ENCODE measurements at places on chromosomes 3 and 15.

- no peak for DNase-seq
These were observed at the start of gene LYZL4 for GRCh38 chr3:42410370-42411131. Gene LYZL4, minus strand, starts transcription at chr3:42410610. Its CDS starts 3,359 bp downstream, at chr3:42407251.

DNA sequence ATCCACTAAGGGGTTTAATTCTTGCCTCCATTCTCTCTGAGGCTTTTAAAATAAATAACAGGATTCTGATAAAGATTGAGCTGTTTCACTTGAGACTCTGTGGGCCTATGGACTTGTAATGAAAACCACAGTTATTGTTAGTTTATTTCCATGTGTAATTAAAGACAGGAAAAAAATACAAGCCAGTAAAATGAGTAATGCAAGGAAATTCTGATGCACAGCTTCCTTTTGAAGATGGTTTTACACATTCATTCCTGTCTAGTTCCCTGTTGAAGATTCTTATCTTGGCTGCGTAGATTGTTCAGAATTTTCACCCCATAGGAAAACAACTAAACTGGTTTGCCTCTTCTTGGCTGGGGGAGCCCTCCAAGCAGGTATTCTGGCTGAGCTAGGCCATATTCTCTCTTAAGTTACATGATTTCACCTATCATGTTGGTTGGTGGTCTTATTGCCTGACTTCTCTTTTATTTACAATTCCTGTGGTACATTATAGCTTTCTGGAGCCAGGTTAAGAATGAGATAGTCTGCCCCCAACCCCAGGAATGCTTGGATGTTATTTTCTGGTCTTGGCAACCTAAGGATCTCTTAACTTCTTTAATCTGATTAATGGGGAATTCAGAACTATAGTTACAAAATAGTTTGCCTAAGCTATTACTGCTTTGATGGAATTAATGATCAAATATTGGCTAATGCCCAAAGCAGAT, 67.6 kb downstream of the MITF start:
- DNase-seq, result peak; percentile 40

DNA sequence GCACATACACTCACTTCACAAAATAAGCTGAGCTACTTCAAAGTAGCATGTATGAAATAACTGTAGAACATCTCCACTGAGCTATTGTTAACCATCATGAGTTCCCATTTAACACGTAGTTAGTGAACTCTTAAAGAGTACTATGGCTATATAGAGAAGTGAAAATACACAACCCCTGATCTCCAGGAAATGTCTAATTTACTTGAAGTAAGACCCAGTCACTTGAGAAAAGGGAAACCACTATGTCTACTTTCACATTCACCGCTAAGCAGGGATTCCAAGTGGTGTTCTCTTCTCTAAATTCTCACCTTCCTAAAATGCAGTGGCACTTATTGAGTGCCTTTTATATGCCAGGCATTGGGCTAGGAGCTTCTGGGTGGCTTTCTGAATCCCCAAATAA, 35.0 kb upstream of the COLQ start:
- no peak for DNase-seq

DNA sequence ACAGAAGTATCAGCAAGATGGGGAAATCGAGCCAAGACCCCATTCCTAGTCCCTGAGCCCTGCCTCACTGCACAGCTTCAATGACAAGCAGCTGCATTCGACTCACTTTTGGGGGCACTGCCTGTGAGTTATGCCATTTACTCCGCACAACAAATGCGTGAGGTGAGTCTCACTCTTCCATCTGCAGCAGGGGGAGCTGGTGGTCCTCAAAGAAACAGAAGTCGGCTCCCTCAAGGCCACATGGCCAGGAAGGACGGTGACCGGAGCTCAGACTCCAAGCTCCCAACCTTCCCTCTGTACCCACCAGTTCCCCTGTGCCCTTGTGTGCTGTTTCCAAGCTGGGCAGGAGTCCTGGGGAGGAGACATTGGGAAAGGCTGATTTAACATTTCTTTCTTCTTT, 127.7 kb upstream of the IQSEC1 start:
- DNase-seq, result no peak

DNA sequence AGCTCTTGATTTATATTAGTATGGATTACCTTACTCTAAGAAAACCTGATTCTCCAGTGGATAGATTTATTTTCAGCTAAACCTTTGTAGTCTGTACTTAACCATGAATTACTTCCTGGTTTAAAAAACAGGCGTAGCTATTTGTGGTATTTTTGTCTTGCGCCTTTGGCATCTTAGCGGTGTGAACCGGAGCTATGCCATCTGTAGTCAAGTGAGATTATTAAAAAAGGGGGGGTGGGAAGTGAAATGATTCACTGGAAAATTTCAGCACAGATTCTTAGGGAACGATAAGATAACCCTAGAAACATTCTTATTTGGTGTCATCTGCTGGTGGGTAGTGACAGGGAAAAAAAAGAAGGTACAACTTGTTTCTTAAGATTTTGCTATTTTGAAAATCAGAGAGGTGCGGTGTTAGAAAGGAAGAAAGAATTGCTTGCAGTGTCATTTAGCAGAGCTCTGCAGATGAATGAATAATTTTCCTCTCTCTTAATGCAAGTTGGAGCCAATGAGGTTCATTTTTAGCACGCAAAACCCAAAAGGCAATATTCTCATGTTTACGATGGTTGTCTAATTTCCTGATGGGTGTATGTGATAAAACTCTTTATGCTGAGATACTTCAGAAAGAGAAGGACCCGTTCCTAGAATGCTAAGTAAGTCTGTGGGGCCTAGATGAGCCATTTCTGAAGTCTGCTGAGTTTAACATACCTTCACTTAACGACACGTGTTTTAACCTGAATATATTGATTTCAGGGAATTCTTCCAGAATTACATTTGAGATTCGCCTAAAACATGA, 44.0 kb downstream of the PSMD6 start:
- peak; percentile 57 for DNase-seq

DNA sequence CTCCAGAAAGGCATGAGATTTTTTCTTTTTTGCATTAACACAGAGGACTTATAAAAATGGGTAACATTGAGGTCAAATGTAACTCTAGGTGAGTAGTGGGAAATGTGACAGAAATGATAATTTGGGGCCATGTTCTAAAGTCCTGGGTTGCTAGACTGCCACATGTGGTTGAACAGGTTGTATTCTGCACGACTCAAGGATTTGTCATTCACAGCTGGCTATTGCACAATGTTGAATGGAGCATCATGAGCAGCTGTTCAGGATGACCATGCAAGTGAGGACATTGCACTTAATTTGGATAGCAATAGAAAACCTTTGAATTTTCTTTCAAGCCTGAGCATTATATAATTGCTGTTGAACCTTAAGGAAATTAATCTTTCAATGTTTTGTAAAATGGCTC, 396.6 kb downstream of the NAALADL2 start:
- peak; percentile 27 for DNase-seq

DNA sequence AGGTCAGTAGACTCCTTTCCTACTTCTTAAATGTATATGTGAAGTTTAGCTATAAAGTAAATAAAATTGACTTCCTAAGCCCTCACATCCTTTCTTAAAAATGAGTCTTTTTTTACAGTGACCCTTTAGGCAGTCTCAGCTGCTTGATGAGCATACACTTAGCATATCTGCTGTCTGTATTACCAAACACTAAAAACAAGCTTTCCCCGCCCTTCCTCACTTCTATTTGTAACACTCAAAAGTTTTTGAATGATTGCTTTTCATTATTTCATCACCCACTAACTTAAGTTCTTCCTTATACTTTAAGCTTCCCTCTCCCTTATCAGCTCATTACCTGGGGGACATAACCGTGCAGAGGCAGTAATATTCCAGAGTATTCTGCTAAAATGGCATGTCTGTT, 89.4 kb downstream of the PLOD2 start:
- no peak for DNase-seq

GRCh38 chr15:88400084-88400483, 67.1 kb downstream of the MRPL46 start:
- no peak for DNase-seq

DNA sequence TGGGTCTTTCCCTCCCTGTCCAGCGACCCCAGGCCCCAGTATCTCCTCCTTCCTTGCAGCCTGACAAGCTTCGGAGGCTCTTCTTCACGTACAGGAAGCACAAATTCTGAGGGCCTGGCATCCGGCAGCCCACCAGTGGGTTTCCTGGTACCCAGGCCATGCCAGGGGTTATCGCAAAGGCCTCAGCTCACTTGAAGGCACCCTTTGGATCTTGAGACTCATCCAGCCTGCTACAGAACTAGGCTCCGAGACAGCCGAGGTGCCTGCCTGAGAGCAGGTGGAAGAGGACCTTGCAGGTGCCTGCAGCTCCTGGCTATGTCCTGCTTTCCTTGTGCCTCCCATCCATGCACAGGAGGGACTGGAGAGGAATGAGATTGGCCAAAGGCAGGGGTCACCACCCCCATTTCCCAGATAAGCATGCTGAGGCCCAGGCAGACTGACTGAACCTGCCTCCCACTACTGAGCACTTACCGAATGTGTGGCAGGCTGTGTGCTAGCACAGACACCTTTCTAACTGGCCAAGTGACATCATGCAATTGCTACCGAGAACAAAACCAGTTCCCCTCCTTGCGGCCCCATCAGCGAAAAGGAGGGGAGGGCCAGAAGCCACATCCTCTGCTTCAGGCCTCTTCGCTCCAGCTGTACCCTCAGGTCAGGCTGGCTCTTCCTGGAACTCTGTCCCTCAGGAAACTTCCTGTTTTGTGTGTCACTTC, 11.2 kb downstream of the SH2D7 start:
- no peak for DNase-seq

GRCh38 chr3:13322324-13322723, 97.8 kb downstream of the NUP210 start:
- DNase-seq, result no peak

DNA sequence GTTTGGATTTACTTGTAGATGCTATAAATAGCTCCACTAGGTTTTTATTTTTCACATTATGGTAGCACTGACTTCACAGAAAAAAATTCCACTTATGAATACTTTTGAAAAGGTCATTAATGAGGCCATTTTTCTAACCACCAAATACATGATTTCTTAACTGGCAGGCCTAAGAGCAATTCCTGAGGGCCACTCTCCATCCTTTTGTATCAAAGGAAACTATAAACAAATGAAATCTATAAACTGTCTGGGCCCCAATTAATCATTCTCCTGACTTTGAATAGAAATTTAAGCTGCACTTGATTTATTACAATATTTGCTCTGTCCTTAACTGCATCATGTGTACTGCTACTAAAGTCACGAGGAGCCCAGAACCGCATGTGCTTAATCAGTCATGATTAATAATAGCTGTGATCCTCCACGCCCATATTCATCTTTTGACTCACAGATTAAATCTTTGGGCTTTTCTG, 25.1 kb upstream of the MTMR10 start:
- peak; percentile 31 for DNase-seq

DNA sequence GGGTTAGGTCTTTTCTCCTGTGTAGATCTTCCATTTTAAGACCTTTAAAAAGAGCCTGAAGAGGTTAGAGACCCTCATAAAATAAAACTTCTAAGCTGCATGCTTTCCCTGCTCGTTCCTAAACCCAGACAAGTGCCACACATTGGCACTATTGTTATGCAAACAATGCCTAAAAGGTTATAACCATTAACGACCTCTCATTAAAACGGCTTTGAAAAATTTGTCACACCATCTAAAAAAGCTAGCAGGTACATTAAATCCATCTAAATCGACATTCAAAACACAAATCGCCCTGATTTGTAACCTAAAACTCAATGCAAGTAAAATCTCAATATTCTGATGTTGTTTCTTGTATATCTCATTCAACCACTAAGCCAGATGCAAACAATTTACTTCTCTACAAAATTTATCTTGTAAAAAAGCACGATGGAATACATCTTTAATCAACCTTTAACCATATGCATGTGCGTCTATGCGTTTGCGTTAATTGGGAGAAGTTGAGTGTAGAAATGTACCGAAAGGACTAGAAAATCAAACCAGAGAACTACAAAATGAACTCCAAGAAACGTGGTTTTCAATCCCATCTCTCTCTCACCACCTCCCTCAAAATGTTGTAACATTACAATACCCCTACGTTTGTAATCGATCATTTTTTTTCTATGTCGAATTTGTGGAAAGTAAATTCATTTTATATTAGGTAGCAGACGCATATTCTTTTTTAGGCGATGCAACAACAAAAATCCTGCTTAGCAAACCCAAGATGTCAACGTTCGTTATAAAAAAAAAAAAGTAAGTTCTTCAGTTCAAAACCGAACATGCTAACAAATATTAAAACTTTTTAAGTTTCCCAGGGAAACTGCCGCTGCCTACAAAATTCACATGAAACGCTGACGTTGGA, 1.2 kb downstream of the ALDH1A2 start:
- no peak for DNase-seq

- DNase-seq, result no peak
These were observed 3.5 kb upstream of the MNS1 start for GRCh38 chr15:56468401-56468800.

GRCh38 chr3:195111319-195111705, 159.6 kb downstream of the XXYLT1 start:
- no peak for DNase-seq

GRCh38 chr15:63819645-63820044, 14.1 kb downstream of the HERC1 start:
- DNase-seq, result no peak

GRCh38 chr15:57557267-57557666, 34.4 kb upstream of the MYZAP start:
- no peak for DNase-seq

DNA sequence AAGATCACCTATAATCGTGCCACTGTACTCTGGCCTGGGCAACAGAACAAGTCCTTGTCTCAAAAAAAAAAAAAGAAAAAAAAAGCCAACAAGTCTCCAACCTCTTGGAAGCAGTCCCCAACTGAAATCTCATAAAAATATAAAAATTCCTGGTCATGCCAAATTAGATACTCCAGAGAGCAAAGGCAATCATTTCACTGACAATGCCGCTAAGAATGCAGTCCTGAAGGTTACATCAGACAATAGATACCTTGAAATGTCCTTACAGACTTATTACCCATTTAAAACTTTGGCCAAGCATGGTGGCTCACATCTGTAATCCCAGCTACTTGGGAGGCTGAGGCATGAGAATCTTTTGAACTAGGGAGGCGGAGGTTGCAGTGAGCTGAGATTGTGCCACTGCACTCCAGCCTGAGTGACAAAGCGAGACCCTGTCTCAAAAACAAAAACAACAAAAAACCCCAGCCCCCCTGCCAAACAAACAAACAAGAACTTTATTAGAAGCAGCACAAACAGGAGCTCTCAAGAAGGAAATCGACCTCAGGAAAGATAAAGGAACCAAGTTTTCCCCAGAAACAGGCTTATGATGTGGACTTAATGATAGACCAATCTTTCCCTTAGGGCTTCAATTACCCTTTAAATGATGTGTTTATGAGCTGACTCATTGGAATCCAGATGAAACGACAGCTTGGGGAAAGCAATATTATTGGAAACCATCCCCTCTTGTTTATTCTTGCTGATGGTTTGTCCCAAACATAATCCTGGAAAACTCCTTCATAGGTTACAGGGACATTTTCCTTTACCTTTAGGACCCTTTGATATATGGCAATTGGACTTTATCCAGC, 53.1 kb upstream of the XCR1 start:
- no peak for DNase-seq

- no peak for DNase-seq
These were observed 68.9 kb upstream of the STXBP5L start for GRCh38 chr3:120839120-120839519.

- DNase-seq, result peak; percentile 55
These were observed 15.4 kb upstream of the RFC4 start for GRCh38 chr3:186821429-186822387.

All from AG08395 (cell line).